Fibroblast of skin of left quadriceps (primary cell): ENCODE measurements at places on chromosomes 3 and 15.
A peak's percentile ranks its signal among the peaks of the same experiment; 100 is the strongest.

DNA sequence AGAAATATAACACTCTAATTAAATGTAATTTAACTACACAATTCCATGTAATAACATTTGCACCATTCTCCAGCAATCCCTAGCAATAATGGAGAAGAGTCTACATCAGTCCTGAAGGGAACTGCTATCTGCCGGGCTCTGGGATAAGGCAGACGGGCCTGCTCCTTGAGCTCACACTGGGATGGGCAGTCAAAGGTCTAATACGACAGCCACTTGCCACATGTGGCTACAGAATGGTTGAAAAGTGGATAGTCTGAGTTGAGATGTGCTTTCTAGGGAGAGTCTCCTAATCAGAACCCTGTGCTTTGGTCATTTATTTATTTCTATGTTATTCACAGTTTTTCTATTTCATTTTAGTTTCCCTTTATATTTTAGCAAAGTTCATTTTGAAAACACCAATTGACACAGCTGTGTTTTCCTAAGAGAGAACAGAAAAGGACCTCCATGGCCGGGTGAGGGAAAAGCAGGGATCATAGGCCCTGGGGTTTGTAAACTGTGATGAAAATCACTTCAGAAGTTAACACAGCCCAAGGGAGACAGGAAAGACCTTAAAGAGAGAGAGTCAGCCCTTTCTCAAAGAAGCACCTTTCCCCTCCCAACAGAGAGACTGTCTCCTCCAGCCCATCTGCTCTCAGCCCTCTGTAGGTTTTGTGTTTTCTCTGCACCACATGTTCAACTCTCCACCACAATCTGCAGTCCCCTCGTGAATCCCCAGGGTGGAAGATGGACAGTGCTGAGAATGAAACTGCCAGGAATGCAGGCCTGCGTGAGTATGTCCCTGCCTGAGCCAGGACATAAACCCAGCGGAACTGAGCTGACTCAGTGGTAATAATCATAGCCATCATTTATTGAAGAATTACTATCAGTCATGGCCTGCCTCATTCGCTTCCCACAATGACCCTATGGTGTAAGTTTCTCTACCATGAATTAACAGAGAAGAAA lies 11.6 kb downstream of the FSIP1 start:
- peak; percentile 77 for DNase-seq

DNA sequence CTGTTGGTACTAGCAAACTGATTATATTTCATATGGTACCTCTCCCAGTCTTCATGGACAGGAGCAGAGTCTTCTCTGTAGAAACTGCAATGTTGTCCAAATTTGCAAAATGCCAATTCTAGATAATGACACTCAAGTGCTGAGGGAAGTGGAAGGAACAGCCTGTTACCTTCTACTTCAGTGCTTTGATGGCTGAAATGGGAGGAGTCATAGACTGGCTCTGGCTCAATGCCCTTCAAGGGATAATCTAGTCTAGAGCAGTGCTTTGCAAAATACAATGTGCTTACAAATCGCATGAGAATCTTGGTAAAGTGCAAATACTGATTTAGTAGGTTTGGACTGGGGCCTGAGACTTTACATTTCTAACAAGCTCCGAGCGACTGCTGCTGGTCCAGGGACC lies 51.7 kb upstream of the ACP3 start:
- DNase-seq = no peak

GRCh38 chr3:59762941-59763340 lies 713.1 kb upstream of the CFAP20DC start:
- DNase-seq = no peak

- DNase-seq = no peak
Measured at GRCh38 chr15:74858369-74858740, 14.8 kb downstream of the SCAMP2 start.

GRCh38 chr3:185717121-185717520 lies 107.7 kb downstream of the IGF2BP2 start:
- DNase-seq = peak; percentile 69

DNA sequence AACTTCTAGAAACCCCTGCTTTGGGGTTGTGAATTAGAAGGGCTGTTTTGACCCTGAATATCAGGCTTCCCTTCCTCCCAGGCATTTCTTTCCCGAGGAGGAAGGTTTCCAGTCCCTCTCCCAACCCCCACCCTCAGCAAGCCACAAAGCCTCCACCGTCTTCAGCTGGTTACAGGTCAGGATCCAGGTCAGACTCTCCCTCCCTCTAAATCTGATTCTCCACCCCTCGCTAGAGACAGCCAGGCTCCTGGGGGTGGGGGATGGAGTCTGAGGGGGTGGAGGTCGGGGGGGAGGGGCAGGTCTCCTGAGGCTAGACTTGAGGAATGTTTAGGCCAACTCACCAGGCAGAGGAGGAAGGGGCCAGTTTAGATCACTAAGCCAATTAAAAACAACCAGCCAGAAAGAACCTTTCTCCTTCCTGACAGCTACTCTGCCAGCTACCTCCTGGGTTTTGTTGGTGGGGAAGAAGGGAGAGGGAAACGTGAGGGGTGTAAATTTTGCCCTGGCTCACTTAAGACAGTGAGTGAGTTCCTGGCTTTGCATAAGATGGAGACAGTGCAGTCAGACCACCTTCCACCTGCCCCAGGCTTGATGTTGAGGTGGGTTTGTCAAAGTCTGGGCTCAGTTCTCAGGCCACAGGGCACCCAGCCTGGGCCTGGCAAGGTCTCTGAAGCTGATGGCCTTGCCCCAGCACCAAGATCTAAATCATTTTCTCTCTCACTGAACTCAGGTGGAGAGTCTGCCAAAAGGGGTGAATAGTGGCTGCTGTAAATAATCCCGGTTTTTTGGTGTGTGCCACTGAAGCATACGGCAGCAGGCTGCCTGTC lies 19.5 kb downstream of the BMF start:
- DNase-seq = no peak

GRCh38 chr3:185328324-185329004 lies 34.5 kb upstream of the MAP3K13 start:
- no peak for DNase-seq

DNA sequence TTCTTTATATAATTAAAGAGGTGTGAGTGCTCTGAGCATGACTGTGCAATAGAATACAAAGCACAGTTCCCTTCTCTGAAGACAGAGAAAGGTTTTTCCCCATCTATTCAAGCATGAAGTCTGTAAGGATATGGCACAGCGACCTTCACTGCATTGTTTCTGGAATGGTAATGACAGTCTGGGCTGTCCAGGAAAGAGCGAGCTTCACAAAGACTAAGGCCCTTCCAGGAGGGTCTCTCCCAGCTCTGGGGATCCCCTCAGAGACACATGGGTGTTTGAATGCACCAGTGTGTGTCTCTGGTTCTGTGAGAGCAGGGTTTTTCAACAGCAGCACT lies 179.9 kb upstream of the NR2E3 start:
- no peak for DNase-seq

DNA sequence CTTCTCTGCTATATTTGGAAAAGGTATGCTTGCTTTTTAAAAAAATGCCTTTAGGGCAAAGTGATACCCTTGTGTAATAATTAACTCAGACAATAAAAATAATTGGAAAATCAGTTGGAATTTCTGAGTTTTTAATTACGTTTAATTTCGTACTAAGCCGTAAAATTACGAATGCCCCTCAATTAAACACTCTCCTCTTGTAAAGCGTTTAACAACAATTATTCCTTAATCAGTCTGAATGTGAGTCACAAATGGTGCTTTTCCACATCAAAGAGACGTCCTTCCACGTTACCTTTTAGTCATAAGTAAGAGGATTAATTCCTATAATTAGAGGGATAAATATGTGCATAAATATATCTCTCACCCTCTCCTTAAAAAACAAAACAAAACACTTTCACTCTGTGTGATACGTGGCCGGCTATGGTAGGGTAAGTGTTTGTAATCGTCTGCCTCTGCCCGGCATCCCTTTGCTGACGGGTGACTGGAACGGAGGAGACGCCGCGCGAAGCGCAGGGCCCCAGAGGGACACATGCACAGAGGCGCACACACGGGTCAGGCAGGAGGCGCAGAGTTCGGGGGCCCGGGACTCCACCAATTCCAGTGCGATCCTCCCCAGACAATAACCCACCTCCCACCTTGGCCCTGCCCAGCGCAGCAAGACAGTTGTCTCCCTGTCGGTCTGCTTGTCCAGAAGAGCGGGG lies 9.7 kb upstream of the MEIS2 start:
- no peak for DNase-seq

GRCh38 chr15:64566629-64567427 lies 106.5 kb downstream of the ZNF609 start:
- no peak for DNase-seq

- no peak for DNase-seq
Measured at GRCh38 chr3:133570937-133571320, 2.6 kb upstream of the CDV3 start.

DNA sequence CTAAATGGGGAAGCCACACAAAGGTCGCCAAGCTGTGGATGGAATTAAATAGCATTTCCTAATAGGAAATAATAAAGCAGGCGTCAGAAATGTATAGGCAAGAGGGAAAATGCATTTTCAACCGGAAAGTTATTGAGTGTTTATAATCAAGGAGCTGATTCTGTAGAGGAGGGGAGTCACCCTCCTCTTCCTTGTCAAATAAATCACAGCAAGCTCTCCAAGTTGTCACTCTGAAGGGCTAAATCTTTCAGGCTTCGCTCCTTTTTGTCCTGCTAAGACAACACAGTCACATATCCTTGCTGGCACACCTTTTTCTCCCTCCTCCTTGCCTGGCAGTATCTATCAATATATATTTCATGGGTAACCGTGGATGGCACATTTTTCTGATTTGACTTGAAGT lies 338.4 kb downstream of the SATB1 start:
- DNase-seq = no peak

DNA sequence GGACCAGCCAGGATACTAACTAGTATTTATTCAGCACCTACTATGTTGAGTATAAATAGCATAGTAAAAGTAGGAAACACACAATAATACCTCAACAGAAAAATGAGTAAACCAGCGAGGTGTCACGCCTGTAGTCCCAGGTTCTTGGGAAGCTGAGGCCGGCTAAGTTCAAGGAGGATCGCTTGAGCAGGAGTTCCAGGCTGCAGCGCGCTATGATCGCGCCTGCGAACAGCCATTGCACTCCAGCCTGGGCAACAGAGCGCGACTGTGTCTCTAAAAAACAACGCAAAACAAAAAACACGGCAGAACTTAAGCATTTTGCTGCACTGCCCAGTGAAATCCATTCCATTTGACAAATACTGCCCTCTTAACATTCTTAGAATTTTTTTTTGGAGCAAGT lies 1.3 kb upstream of the DENND6A start:
- DNase-seq = no peak

DNA sequence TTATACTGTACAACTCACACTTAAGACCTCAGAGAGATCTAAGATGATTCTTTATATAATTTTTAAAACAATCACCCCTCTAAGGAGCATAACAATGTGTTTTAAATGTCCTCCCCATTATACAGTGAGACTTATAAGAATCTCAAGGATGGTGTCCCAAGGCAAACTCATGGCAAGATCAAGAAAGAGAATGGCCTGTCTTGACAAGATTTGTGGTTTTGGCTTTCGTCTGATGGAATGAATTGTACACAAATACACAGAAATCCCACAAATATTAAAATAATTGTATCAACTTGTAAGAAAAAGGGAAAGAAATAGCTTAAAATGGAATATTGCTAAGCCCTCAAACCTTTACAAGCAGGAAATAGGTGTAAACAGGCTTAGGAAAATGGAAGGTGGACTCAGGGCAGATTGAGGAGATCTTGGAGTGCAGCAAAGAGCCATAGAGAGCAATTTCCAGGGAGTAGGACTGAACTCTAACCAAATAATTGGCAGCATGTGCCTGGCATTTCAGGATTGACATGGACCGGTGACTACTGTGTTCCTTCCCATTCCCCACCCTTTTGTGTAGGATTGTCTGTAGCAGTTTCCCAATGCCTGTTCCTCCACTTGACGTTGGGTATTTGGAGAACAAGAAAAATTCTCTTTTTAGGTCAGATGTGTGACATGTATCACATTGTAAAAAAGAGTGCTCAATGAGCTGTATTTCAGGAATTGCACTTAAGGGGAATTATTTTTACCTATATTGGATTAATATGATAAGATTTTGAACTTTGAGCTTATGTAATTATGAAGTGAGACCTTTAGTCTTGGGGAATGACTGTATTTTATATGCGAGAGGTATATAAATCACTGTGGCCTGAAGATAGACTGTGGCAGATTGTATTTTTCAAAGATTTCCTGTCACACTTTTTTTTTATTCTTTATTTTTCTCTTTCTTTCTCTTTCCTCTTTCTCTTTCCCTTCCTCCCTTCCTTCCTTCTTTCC lies 317.8 kb upstream of the SLITRK3 start:
- no peak for DNase-seq

DNA sequence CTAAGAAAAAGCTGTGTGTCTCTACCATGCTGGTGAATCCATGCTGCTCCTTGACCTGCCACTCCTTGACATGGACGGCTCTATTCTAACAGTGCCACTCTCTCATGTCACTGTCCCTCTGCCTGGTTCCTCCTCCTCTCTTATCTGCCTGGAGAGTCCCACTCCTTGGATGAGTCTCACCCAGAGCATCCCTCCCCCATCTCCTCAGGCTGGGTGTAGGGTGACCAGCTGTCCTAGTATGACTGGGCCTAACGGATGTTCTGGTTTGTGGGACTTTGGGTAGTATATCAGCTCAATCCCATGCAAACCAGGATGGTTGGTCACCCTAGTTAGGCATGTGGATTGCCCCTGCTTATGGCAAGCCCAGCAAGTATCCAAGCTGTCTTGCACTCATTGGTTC lies 54.3 kb downstream of the LIPC start:
- DNase-seq = no peak

- no peak for DNase-seq
Measured at GRCh38 chr3:139317660-139318430, 26.0 kb upstream of the MRPS22 start.

DNA sequence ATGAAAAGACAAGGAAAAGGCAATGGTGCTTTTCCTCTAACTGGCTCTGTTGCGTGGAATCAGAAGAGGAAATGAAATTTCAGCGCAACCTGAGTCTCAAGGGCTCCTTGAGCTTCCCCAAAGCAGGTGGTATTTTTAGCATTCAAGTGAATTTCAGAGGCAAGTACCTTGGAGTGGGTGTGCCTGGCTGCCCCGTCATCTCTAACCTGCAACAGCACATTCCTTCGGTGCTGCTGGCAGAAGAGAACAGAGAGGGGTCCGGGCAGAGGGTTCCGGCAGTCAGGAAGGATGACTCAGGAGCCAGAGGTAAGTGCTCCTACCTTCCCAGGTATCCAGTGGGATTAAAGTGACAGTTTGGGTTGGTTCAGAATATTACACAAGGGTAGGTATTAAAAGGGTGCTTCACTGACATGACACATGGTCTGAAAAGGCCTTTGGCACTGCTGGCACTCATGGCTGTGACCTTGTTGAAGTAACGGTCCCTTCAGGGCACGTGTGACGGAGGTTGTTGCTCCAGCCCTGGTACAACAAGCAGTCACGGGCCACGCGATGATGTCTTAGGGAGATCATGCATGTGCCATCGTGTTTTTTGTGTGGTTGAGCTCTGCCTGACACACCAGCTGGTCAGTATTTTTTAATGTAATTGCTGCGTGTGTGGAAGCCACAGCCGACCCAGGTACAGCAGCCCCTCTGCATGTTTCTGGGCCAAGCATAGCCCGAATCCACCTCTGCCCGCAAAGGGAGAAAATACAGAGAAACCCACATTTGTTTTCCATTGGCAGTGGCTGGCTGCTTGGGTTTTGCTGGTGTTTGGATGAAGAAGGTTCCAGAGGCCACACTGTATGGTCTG lies 75.7 kb downstream of the LRRK1 start:
- DNase-seq = no peak
